Urothelium cell line (cell line): ENCODE measurements at places on chromosomes 3 and 15.

DNA sequence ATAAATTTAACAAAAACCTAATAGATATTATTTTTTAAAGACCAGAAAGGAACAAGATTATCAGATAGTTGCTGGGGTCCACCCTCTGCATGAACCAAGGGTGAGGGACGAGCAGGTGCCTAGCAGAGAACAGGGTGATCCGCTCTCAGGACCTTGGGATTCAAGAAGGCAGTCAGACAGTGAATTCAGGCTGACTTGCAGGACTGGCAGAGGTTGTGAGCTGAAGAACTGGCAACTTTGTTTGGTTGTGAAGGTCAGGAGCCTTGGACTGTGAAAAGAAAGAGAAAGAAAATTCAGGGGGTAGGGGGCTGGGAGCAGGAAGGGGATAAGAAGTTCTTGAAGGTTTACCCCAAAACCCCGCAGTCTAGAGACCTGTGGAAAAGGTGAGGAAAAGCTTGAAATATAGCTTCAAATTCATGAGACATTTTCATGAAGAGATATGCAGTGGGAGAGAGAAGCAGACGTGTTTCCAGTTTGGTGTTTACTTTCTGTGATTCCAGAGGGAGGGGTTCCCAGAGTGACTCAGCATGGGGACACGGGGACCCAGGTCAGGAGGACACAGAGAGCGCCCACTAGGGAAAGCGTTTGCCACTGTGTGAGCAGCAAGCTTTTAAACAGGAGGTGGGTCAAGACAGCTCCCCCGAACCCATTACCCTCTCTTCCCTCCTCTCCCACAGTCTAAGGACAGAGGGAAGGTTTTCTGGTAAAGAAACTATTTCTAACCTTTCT lies 217.2 kb upstream of the UMPS start:
- no peak for DNase-seq

GRCh38 chr15:36005542-36005941 lies 459.6 kb upstream of the DPH6 start:
- no peak for DNase-seq

- peak; percentile 52 for DNase-seq
These were observed 502.9 kb downstream of the SHQ1 start for GRCh38 chr3:72345237-72345878.

GRCh38 chr3:30688776-30689641 lies 82.6 kb downstream of the TGFBR2 start:
- DNase-seq: no peak

DNA sequence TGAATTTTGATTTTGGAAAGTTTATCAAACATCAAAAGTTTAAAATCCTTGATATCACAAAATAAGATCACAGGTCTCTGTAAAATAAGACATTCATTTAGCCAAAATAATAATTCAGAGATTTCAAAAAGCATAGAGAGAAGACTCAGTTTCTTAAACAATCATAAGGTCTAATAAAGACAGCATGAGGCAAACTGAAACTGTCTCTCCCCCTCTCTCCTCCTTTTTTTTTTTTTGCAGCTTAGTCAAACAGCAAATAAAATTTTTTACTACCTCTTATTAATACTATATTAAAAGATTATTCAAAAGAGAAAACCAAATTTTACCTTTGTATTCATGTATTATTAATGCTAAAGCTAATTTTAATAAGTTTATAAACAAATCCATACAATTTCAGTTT lies 57.4 kb downstream of the OSTN start:
- no peak for DNase-seq

- DNase-seq: no peak
These were observed 3.4 kb upstream of the MITF start for GRCh38 chr3:69735893-69736292.

GRCh38 chr3:123302961-123303360 lies 101.2 kb downstream of the SEC22A start:
- no peak for DNase-seq

GRCh38 chr3:312160-312733 lies 115.7 kb downstream of the CHL1 start:
- no peak for DNase-seq

DNA sequence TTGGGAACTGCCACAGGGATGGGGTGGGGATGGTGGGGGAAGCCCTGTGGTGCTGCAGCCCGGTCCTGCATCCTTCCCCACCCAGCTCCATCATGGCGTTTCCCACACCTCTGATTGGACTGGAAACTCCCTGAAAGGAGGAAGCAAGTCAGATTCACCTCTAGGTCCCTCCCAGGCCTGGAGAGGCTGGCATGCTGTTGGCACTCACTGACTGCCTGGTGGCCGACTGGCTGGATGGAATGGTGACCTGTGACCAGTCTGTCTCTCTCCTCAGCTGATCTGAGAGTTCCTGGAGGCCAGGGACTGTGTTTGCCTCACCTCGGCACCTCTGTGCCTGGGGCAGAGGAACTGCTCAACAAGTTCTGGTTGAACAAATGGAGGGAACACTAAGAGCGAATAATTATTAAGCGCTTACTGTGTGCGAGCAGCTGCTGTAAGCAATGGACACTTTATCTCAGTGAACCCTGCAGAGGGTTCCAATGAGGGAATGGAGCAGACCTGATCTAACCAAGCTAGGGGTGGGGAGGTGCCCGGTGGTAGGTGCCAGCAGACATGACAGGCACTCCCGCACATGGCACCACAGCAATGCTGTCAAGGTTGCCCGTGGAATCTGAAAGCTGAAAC lies 3.5 kb upstream of the HHATL start:
- DNase-seq: no peak

DNA sequence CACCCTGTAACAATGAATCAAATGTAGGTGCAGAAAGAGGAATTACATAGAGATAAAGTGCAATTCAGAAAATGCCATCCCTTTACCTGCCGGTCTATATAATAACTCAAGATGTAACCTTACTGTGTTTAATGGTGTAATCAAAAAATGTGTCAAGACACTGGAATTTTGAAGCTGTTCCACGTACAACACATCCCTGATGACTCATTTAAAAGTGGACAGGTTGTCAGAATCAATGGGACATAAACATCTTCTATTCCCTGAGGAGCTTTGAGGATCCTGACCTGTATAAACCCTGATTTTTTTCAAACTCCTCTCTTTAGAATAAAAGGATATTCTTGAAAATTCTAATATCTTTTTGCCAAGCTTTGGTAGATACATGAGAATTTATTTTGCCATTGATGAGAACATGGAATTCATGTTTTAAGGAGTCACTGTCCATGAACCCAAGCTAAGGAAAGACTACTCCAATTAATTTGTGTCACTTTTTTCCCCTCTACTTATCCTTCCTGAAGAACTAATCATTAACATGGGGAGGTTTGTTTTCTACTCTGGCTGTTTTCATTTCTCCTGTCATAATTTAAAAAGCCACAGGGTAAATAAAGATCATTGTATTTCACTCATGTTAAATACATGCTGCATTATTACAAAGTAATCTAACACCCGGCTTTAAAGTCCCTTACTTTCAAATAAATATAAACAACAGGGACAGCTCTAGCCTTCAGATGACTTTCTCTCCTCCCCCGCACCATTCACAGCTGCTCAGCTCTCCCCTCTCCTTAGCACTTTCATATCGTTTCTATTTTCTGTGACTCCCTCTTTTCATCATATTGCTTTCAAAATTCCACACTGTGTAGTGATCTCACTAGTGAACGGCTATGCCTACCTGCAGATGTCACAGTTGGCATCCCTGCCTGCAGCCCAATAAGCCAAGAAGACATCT lies 138.3 kb downstream of the TAFA4 start:
- no peak for DNase-seq

DNA sequence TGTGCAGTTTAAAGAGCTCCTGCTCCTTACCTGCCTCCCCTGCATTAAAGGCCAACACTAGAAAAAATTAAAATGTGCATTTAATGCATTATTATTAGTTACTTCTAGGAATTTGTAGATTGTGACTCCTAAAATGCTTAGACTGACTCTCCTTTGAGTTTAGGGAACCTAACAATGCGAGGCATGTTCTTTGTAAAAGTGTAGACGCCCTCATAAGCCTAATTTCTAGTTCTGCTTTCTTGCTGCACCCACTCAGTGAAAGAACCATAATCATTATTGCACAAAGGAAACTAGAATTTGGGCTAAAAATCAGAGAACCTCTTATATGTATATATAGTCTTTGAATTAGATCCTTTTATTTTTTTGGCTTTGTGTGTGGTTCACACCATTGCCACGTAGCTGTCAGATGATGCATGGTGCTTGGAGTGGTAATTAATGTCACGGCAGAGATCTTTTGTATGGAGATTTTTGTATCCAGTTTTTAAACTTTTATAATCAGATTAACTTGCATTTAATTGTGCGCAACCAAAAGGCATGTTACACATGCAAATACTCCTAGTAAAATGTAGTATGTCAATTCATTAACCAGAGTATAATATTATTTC lies 710 bp downstream of the ABHD10 start:
- DNase-seq: no peak

GRCh38 chr3:148175214-148175613 lies 522.5 kb upstream of the AGTR1 start:
- no peak for DNase-seq

- no peak for DNase-seq
These were observed 11.4 kb upstream of the PEX5L start for GRCh38 chr3:180048103-180048502.

GRCh38 chr3:14143271-14144225 lies 18.7 kb downstream of the TMEM43 start:
- DNase-seq: peak; percentile 75

- no peak for DNase-seq
These were observed 42.0 kb upstream of the ATP2B2 start for GRCh38 chr3:10547413-10547812.

- DNase-seq: no peak
These were observed 62.8 kb downstream of the SGO1 start for GRCh38 chr3:20123131-20123652.

DNA sequence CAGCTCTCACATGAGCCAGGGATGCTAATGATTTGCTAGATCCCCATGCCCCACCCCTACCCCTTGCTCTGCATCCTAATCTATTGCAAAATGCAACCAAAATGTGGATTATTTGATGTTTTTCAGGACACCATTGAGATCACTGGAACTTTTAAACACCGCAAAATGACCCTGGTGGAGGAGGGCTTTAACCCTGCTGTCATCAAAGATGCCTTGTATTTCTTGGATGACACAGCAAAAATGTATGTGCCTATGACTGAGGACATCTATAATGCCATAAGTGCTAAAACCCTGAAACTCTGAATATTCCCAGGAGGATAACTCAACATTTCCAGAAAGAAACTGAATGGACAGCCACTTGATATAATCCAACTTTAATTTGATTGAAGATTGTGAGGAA lies 29.7 kb downstream of the HDC start:
- no peak for DNase-seq

GRCh38 chr15:63308947-63309346 lies 31.5 kb downstream of the APH1B start:
- DNase-seq: no peak

GRCh38 chr15:69818529-69818928 lies 279.2 kb downstream of the TLE3 start:
- no peak for DNase-seq

- no peak for DNase-seq
These were observed 35.0 kb downstream of the LPP start for GRCh38 chr3:188188911-188189310.

- DNase-seq: no peak
These were observed 7.0 kb downstream of the RASL12 start for GRCh38 chr15:65060641-65061397.

DNA sequence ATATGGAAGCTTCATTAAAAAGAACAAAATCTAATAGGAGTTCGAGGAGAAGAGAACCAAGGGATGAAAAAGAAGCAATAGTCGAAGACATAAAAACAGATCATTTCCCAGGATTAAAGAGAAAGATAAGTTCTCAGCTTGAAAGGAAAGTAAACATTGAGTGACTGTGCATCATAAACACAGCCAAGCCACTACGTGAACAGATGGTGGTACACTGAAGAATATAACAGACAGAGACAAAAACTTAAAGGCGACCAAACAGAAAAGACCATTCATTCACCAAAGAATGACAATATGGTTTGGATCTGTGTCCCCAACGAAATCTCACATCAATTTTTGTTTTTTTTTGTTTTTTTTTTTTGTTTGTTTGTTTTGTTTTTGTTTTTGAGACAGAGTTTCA lies 210.8 kb upstream of the LINGO1 start:
- DNase-seq: no peak

- DNase-seq: no peak
These were observed 63.1 kb upstream of the NPHP3 start for GRCh38 chr3:132785292-132785691.

GRCh38 chr3:184448321-184449160 lies 68.7 kb downstream of the CHRD start:
- DNase-seq: peak; percentile 79

DNA sequence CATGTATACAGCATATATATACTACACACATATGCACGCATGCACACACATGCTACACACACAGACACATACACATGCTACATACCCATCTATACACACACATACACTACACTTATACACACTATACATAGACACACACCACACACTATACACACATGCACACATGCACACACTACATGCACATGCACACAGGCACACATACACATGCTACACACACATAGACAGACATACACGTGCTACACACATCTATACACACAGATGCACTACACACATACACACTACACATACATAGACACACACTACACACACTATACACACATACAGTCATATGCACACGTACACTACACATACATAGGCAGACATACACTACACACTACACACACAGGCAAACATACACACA lies 51.2 kb upstream of the PRR20G start:
- DNase-seq: no peak

- no peak for DNase-seq
These were observed 73.7 kb downstream of the CCNL1 start for GRCh38 chr3:157086060-157086750.

- DNase-seq: no peak
These were observed 5.7 kb upstream of the CHRNA3 start for GRCh38 chr15:78626381-78626995.

DNA sequence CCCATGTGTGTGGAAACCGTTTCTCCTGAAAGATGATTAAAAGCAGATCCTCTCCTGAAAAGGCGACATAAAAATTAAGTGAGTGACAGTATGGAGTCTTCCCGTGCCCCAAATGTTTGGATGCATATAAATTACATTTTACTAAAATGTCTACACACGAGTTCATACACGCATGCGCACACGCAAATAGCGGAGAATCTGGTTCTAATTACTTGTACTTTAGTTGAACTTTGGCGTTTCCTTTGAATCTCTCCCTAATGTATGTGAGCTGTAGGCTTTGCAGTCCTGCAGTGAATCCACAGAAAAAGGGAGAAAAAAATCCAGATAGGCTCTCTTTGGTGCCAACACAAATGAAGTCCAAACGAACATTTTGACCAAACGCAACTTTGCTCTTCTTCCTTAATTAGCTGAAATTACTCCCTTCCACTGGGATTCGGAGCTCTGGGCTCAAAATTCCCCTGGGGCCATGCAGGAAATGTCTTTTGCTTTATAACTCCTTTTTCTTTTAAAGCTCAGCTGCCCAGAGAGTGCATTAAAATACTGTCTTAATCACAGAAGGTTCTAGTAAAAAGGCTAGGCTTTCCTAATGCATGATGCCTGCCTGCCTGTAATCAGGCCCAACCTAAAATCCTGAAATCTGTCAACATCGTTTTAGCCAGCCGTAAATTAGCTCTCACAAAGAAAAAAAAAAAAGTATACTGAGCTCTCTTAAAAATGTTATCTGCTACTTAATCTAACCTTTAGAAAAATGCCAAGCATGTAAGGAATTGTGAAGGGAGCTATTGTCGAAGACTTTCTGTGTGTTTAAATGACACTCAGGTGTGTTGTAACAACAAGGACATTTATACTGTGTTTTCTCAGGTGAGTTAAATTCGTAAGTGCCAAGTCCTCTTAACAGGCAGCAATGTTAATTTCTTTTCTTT lies 26.2 kb downstream of the RARB start:
- no peak for DNase-seq

GRCh38 chr3:39934696-39935095 lies 125.3 kb downstream of the MYRIP start:
- DNase-seq: no peak

- DNase-seq: no peak
These were observed 121.6 kb upstream of the LMOD3 start for GRCh38 chr3:69244039-69244438.
